ENCODE measurements at places on chromosomes 11 and 22. TPM values are rescaled to one million over a fixed set of nuclear protein-coding genes. Genes with fewer than 3 reads are reported as not detected.

- peaks cover 34% of the 10 kb centered on the region for H3K4me1 ChIP-seq
- H3K27ac ChIP-seq = peak within 1 kb of the TSS; percentile 86
- DNase-seq = peak; percentile 89
- no peaks in the 10 kb centered on the region for H3K27me3 ChIP-seq
- H3K36me3 ChIP-seq = peaks cover 7% of the 10 kb centered on the region
These were observed at the start of gene BATF2 for GRCh38 chr11:64996710-64997380. BATF2 (minus strand) TSS chr11:64996971; CDS start chr11:64996914, 57 bp downstream.

- H3K4me3 ChIP-seq = no peak overlapping the region
- no peaks in the 10 kb centered on the region for H3K4me1 ChIP-seq
- no peaks in the 10 kb centered on the region for H3K36me3 ChIP-seq
- H3K27ac ChIP-seq = no peak overlapping the region
- H3K27me3 ChIP-seq = no peaks in the 10 kb centered on the region
These were observed 7.7 kb upstream of the NCR3LG1 start for GRCh38 chr11:17343907-17344306.

Gene OR52N4
- total RNA-seq = not detected

DNA sequence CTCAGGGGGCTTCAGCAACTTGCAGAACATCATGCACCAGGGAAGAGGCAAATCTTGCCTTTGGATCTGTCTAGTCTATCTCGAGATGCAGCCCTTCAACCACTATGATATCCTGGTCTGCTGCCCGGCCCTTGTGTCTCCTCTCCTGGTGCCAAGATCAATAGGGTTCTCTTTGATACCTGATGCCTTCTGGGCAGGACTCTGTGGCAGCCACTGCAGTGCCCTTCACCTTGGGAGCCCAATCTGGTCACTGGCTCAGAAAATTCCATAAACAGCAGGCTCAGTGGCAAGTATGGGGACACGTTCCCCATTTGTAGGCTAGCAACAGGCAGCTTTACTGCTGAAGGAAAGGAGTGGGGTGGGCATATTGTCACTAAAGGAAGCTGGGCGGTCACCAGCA, 23.4 kb downstream of the SYN3 start:
- H3K36me3 ChIP-seq = no peaks in the 10 kb centered on the region
- no peak for DNase-seq
- H3K4me1 ChIP-seq = no peaks in the 10 kb centered on the region
- H3K27ac ChIP-seq = no peak overlapping the region
- no peaks in the 10 kb centered on the region for H3K27me3 ChIP-seq
- no peak overlapping the region for H3K4me3 ChIP-seq

DNA sequence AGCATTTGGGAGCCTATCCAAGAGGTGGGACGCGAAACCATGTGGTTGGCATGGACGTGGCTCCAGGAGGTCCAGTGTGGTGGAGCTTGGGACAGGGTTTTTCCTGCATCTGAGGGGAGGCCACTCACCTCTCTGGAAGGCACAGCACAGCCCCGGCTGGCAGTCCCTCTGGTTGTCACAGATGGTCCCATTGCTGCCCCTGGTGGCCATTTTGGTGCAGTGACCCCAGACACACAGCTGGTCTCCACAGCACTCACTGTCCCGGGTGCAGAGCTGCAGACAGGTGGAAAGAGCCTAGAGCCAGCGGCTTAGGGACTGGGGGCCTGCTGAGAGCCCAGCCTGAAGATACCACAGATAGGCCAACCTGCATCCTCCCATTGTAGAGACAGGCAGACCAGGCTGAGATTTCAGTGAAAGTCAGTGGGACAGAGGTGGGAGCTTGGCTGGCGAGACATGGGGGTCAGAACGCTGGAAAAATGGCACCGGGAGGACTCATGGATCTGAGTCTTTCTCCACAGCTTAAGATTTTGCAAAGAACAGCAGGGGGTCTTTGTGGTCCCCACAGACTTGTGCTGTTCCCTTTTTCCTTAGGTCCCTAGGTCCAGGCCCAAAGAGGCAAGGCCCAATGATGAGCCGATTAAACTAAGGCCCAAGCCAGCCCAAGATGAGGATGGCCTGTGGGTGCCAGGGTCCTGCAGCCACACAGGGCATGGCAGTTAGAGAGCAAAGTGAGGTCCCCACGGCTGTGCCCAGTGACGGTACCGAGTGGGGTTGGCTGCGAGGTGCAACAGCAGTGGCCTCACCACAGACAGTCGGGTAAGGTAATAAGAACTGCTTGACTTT, 41.4 kb downstream of the DKK3 start:
- H3K4me1 ChIP-seq = peaks cover 8% of the 10 kb centered on the region
- H3K27me3 ChIP-seq = no peaks in the 10 kb centered on the region
- peak; percentile 78 for DNase-seq
- H3K4me3 ChIP-seq = no peak overlapping the region
- no peaks in the 10 kb centered on the region for H3K36me3 ChIP-seq

- no peak overlapping the region for H3K4me3 ChIP-seq
- no peaks in the 10 kb centered on the region for H3K36me3 ChIP-seq
- DNase-seq = no peak
- H3K4me1 ChIP-seq = no peaks in the 10 kb centered on the region
These were observed 71.1 kb downstream of the RTL6 start for GRCh38 chr22:44426981-44427380.

DNA sequence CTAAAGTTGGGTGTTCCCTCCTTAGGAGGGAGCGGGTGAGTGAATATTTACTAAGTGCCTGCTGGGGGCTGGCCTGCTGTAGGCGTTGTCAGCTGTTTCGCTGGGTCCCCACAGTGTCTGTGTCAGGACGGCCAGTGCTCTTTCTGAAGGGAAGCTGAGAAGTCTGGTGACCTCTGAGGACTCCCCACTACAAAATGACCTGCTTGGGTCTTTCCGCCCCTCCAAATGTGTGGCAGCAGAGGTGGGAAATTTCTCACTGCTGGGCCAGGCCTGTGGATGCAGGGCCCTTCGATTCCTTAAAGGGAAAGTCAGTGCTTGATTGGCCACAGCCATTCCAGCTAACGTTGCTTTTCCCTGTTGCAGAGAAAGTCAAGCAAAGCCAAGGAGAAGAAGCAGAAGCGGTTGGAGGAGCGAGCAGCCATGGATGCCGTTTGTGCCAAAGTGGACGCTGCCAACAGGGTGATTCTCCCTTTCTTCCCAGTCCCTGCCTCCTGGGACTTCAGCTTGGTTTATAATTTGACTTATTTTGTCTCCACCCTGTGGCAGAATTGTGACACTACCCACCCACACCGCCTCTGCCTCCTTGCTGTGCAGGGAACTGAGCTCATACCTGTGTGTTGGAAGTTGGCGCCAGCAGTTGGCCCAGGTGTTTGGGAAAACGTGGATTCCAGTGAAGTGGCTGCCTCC, 6.8 kb downstream of the NAA40 start:
- H3K4me1 ChIP-seq = peaks cover 20% of the 10 kb centered on the region
- peaks cover 25% of the 10 kb centered on the region for H3K36me3 ChIP-seq
- H3K27ac ChIP-seq = peak overlapping the region; percentile 4

- no peaks in the 10 kb centered on the region for H3K36me3 ChIP-seq
- H3K27ac ChIP-seq = no peak overlapping the region
These were observed 44.2 kb upstream of the TTLL12 start for GRCh38 chr22:43230971-43231723.

DNA sequence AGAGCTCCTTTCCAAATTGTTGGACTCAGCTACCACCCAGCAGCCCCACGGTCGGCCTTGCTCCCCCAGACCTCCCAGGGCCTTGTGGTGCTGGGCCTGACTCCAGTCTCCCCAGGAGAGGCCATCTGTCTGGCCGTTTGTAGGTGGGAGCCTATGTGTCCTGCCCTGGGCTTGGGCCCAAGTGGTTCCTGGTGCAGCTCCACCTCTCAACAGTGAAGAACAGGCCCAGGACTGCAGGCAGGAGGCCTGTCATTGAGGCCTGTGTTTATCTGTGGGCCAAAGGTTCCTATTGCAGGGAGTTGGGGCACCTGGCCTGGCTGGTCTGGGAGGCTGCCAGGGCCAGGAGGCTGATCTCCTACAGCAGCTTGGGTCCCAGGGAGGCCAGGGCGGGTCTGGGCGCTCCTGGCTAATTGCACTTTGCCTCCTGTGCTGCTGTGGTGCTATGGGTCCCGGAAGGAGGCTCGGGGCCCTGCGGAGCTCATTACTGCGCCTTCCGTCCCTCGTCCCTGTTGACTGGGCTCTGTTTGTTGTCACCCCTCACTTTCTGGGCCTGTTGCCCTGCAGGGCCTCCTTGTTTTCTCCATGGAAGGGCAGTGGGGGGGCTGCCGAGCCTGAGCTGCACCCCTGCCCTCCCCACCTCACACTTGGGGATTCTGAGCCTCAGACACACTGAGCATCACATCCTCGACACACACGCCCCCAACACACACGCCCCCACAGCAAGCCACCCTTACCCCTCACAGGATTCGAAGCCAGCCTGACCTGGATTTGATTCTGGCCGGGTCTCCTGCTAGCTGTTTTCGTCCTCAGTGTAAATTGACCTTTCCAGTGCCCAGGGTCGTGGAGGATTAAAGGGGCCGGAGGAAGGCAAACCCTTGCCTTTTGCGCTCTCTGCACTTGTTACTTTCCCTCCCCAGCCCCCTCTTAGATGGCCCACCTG, 6.8 kb upstream of the OMP start:
- H3K27ac ChIP-seq = no peak overlapping the region
- no peak overlapping the region for H3K4me3 ChIP-seq
- H3K36me3 ChIP-seq = no peaks in the 10 kb centered on the region
- H3K27me3 ChIP-seq = no peaks in the 10 kb centered on the region
- H3K4me1 ChIP-seq = no peaks in the 10 kb centered on the region

Gene NXPE2
- 0.38 TPM for total RNA-seq

Gene TCN1
- 1.7 TPM for total RNA-seq

DNA sequence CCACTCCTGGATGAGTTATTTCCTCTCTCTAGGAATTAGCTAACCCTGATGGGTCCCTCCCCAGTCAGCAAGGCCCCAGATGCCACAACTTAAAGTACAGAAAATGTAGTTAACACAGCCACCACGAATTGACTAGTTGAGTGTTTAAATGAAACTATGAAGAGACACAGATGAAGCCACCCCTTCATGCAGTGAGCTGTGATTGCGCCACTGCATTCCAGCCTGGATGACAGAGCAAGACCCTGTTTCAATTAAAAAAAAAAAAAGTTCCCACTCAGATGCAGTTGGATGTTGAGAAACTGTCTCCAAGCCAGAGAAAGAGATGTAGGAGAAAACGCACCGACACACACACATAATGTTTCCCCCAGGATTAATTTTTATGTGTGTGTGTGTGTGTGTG, 53.3 kb downstream of the SCN3B start:
- no peak overlapping the region for H3K4me3 ChIP-seq
- DNase-seq = no peak
- H3K27ac ChIP-seq = no peak overlapping the region
- H3K4me1 ChIP-seq = no peaks in the 10 kb centered on the region
- no peaks in the 10 kb centered on the region for H3K36me3 ChIP-seq
